ENCODE measurements at places on chromosomes 3 and 15.
A peak's percentile ranks its signal among the peaks of the same experiment; 100 is the strongest.

GRCh38 chr3:67522081-67522480, 132.3 kb downstream of the SUCLG2 start:
- no peaks in the 10 kb centered on the region for H3K4me1 ChIP-seq
- no peaks in the 10 kb centered on the region for H3K27me3 ChIP-seq
- no peak overlapping the region for H3K27ac ChIP-seq
- DNase-seq, result no peak

- no peak overlapping the region for H3K4me3 ChIP-seq
- peaks cover 3% of the 10 kb centered on the region for H3K4me1 ChIP-seq
- no peak overlapping the region for H3K27ac ChIP-seq
- H3K27me3 ChIP-seq, result no peaks in the 10 kb centered on the region
- no peaks in the 10 kb centered on the region for H3K36me3 ChIP-seq
- no peak for DNase-seq
Observed at GRCh38 chr3:45082142-45082538, 56.0 kb downstream of the CLEC3B start.

- H3K4me1 ChIP-seq, result peaks cover 14% of the 10 kb centered on the region
- no peak overlapping the region for H3K27ac ChIP-seq
- H3K4me3 ChIP-seq, result no peak overlapping the region
- DNase-seq, result no peak
- no peaks in the 10 kb centered on the region for H3K27me3 ChIP-seq
- no peaks in the 10 kb centered on the region for H3K36me3 ChIP-seq
Observed at GRCh38 chr3:23754215-23754614, 51.5 kb upstream of the UBE2E1 start.

- H3K27ac ChIP-seq, result no peak overlapping the region
- H3K4me3 ChIP-seq, result no peak overlapping the region
- no peaks in the 10 kb centered on the region for H3K27me3 ChIP-seq
- no peak for DNase-seq
- no peaks in the 10 kb centered on the region for H3K4me1 ChIP-seq
Observed at GRCh38 chr3:99211309-99211708, 309.8 kb upstream of the DCBLD2 start.

DNA sequence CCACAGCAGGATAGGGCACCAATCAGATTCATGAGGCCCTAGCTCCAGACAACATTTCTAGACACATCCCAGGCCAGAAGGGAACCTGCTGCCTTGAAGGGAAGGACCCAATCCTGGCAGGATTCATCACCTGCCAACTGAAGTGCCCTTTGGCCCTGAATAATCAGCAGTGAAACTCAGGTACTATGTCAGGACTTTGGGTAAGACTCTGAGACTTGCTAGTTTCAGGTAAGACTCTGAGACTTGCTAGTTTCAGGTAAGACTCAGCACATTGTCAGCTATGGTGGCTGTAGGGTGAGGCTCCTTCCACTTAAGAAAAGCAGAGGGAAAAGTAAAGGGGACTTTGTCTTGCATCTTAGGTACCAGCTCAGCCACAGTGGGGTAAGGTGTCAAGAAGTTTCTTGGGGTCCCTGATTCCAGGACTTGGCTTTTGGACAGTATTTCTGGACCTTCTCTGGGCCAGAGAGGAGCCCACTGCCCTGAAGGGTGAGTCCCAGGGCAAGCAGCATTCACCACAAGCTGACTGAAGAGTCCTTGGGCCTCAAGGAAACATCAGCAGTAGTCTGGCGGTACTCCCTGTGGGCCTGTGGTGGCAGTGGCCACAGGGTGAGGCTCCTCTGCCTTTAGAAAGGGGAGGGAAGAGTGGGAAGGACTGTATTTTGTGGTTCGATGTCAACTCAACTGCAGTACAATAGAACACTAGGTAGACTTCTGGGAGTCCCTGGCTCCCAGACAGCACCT, 13.7 kb upstream of the COL8A1 start:
- H3K36me3 ChIP-seq, result no peaks in the 10 kb centered on the region
- H3K27me3 ChIP-seq, result no peaks in the 10 kb centered on the region
- no peak for DNase-seq
- H3K4me1 ChIP-seq, result no peaks in the 10 kb centered on the region

- H3K4me1 ChIP-seq, result no peaks in the 10 kb centered on the region
- peak; percentile 37 for DNase-seq
- no peak overlapping the region for H3K27ac ChIP-seq
- H3K27me3 ChIP-seq, result no peaks in the 10 kb centered on the region
- H3K4me3 ChIP-seq, result no peak overlapping the region
Observed at GRCh38 chr3:184780981-184781515, 30.9 kb upstream of the VPS8 start.

DNA sequence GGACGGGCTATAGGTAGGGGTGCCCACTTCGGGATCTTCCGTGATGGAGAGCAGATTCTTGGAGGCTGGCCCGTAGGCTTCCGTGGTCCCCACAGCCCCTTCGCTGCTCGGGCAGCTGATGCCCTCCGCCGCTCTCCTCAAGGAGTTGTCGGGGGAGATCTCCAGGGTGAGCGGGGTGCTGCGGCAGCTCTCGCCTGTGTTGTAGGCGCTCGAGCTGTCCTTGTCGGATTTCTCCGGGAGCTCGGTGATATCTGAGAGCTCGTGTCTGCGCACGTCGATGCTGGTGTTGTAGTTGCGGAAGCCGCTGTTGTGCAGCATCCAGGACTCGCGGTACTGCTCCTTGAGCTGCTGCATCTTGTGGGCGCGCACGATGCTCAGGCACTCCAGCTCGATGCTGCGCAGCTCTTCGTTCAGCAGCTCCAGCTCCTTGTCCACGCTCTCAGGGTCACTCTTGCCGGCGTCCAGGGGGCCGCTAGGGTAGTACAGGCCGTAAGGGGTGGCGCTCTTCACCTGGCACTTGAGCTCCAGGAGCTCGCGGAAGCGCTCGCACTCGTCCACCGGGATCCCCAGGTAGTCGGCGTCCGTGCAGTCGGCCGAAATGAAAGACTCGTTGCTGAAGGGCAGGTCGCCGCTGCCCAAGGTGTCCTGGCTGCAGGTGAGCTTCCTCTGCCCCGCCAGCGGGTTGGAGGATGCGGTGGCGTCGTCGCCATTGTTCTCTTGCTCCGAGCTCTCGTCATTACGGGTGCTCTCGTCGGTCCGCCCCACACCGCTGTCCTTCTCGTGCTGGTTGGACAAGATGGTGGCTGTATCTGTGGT, 240.4 kb downstream of the PDZRN3 start:
- H3K4me1 ChIP-seq, result no peaks in the 10 kb centered on the region
- peaks cover 26% of the 10 kb centered on the region for H3K36me3 ChIP-seq
- no peak overlapping the region for H3K4me3 ChIP-seq
- DNase-seq, result no peak

DNA sequence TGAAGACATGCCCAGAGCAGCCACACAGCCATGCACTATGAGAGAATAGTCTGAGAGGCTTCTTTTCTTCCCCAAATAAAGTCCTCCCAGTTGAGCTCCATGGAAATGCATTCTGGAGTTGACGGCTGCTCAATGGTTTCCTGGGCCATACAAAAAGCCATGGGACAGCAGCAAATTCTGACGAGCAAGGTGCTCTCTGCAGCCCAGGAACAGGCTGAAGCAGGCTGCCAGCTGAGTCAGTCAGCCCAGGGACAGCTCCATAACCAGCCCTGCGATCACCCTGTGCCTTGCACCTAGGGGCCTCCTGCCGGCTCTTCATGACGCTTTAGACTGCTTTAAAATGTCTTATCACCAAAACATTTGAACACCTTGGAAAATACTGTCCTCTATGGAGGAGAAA, 256.3 kb upstream of the CHRNA7 start:
- no peaks in the 10 kb centered on the region for H3K36me3 ChIP-seq
- no peak for DNase-seq
- H3K27ac ChIP-seq, result no peak overlapping the region
- H3K4me3 ChIP-seq, result no peak overlapping the region

DNA sequence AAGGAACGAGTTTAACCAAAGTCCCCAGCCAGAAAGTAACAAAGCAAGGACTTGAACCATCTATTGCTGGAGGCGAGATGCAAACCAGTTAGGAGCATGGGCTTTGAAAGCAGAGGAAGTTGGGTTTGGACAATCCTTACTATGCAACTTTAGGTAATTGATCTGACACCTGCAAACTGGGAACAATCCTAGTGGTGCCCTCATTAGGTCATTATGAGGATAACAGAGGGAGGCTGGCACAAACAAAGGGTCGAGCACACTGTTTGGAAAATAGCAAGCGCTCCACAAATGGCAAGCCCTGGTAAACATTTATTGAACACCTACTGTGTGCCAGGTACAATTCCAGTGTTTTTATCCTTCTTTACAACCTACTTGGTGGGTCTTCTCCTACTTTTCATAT, 45.6 kb downstream of the WNT5A start:
- no peak for DNase-seq
- H3K36me3 ChIP-seq, result no peaks in the 10 kb centered on the region
- H3K27ac ChIP-seq, result no peak overlapping the region
- peaks cover 3% of the 10 kb centered on the region for H3K4me1 ChIP-seq
- H3K27me3 ChIP-seq, result no peaks in the 10 kb centered on the region
- H3K4me3 ChIP-seq, result no peak overlapping the region

DNA sequence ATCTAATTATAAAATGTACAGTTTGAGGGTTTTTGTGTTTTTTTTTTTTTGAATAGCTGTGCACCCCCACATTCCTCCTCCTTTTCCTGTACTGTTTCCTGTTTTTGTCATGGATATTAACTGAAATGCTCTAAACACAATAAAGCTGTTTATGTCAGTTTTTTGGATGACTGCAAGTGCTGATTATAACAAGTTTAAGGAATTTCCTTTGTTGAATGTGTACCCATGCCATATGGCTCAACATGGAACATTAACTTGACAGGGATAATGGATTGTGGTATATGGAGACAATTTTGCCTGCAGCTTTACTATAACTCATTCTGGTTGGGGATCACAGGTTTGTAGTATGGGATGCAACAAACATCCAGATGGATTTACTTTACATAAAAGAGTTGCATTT, 216.4 kb downstream of the TCF12 start:
- no peaks in the 10 kb centered on the region for H3K4me1 ChIP-seq
- H3K4me3 ChIP-seq, result no peak overlapping the region
- no peaks in the 10 kb centered on the region for H3K36me3 ChIP-seq
- no peak for DNase-seq
- no peak overlapping the region for H3K27ac ChIP-seq
- no peaks in the 10 kb centered on the region for H3K27me3 ChIP-seq

GRCh38 chr15:84917452-84917851, 33.0 kb downstream of the SLC28A1 start:
- H3K4me1 ChIP-seq, result peaks cover 22% of the 10 kb centered on the region
- H3K27ac ChIP-seq, result no peak overlapping the region
- H3K4me3 ChIP-seq, result no peak overlapping the region
- no peaks in the 10 kb centered on the region for H3K36me3 ChIP-seq

GRCh38 chr15:43516185-43516584, 1.2 kb upstream of the MAP1A start:
- H3K36me3 ChIP-seq, result no peaks in the 10 kb centered on the region
- H3K27me3 ChIP-seq, result no peaks in the 10 kb centered on the region
- H3K4me3 ChIP-seq, result no peak overlapping the region
- peaks cover 23% of the 10 kb centered on the region for H3K4me1 ChIP-seq
- H3K27ac ChIP-seq, result no peak overlapping the region

GRCh38 chr15:42121682-42122081, 27.3 kb upstream of the PLA2G4D start:
- H3K36me3 ChIP-seq, result no peaks in the 10 kb centered on the region
- H3K4me1 ChIP-seq, result no peaks in the 10 kb centered on the region
- H3K4me3 ChIP-seq, result no peak overlapping the region
- H3K27ac ChIP-seq, result no peak overlapping the region
- peak; percentile 71 for DNase-seq
- H3K27me3 ChIP-seq, result no peaks in the 10 kb centered on the region

DNA sequence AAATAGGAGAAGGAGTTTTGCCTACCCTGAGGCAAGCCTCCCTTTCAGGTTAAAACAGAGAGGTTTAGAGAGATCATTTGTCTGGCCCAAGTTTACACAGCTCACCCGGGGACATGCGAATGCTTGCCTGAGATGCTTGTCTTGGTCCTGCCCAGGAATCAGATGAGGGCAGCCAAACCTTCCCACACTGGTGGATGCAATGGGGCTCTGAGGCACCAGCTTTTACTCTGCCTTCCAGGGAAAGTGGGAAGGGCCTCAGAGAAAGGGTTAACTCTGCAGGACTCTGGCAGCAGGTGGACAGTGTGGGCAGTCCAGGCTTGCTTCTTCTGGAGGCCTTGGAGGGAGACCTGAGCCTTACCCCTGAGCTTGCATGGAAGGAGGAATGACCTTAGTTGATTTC, 90.0 kb downstream of the LRRK1 start:
- no peaks in the 10 kb centered on the region for H3K27me3 ChIP-seq
- no peak overlapping the region for H3K27ac ChIP-seq
- no peaks in the 10 kb centered on the region for H3K36me3 ChIP-seq

GRCh38 chr3:190325923-190326322, 3.7 kb upstream of the CLDN1 start:
- H3K27me3 ChIP-seq, result no peaks in the 10 kb centered on the region
- peak; percentile 42 for DNase-seq
- peaks cover 5% of the 10 kb centered on the region for H3K4me1 ChIP-seq
- no peak overlapping the region for H3K27ac ChIP-seq
- no peak overlapping the region for H3K4me3 ChIP-seq

- H3K4me1 ChIP-seq, result no peaks in the 10 kb centered on the region
- H3K4me3 ChIP-seq, result no peak overlapping the region
- no peak overlapping the region for H3K27ac ChIP-seq
Observed at GRCh38 chr3:141934354-141934753, 57.9 kb downstream of the ATP1B3 start.

DNA sequence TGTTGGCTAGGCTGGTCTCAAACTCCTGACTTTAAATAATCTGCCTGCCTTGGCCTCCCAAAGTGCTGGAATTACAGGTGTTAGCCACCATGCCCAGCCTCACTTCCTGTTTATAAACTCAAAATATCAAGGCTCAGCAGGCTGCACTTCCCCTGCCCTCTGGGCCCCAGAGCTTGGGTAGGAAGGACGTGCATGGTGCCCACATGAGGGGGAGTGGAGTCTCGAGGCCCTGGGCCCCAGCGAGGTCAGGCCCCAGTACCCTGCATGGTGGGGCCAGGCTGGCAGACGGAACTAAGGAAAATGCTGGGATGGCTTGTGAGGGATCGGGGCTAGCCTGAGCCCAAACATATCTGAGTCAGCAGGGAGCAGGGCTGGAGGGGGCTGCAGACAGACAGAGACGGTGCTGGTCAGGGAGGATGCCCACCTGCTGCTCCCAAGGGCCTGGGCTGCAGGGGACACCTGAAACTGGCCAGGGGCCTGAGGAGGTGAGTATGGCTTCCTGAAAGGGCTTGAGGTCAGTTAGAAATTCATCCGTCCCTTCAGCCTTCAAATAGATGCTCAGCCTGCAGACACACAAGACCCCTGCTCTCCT, 5.1 kb downstream of the SPTBN5 start:
- no peaks in the 10 kb centered on the region for H3K4me1 ChIP-seq
- no peak for DNase-seq
- no peak overlapping the region for H3K4me3 ChIP-seq
- H3K27ac ChIP-seq, result no peak overlapping the region
- H3K36me3 ChIP-seq, result no peaks in the 10 kb centered on the region
- no peaks in the 10 kb centered on the region for H3K27me3 ChIP-seq

GRCh38 chr15:96264801-96265515, 65.5 kb upstream of the NR2F2 start:
- H3K4me1 ChIP-seq, result peaks cover 11% of the 10 kb centered on the region
- H3K27me3 ChIP-seq, result no peaks in the 10 kb centered on the region
- H3K4me3 ChIP-seq, result no peak overlapping the region
- H3K36me3 ChIP-seq, result no peaks in the 10 kb centered on the region

GRCh38 chr3:120791010-120791409, 48.5 kb downstream of the GTF2E1 start:
- H3K4me1 ChIP-seq, result peaks cover 4% of the 10 kb centered on the region
- H3K27me3 ChIP-seq, result no peaks in the 10 kb centered on the region
- DNase-seq, result no peak
- no peaks in the 10 kb centered on the region for H3K36me3 ChIP-seq
